HEK293T (cell line): ENCODE measurements at places on chromosomes 7 and 10.

DNA sequence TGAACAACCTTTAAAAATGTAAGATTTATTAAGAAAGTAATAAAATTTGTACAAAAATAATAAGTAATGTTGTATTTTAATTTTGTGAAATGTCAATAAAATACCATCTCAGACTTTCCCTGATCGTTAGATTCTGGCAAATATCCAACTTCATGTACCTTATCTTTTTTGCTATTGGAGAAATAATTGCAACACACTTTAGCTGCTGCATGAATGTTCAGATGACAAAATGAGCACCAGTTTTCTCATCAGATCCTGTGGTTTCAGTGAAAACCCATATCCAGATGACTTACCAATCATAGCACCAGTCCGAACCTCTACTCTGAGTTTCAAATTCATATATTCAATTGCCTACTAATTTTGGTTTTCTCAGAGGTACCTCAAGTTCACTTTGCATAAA is 69.9 kb downstream of the CASD1 start:
- no peak for DNase-seq

- no peak for DNase-seq
These were observed 354.6 kb downstream of the PHF14 start for GRCh38 chr7:11328309-11328708.

DNA sequence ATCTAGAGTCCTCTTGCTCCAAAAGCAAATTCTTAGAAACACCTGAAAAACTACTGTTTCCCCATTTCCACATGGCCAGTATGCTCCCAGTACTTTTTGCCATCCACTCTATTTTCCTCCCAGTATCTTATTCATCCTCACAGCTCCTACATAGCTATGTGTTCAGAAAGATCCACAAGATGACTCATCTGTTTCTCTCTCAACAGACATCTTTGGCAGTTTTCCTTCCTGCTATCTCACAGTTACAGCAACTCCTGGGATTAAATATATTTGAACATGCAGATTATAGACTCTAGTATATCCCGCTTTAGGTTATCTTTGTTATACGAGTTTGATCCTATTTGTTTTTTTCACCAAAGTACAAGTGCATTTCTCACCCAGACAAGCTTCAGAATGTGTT is 675.6 kb upstream of the POT1 start:
- DNase-seq = no peak

DNA sequence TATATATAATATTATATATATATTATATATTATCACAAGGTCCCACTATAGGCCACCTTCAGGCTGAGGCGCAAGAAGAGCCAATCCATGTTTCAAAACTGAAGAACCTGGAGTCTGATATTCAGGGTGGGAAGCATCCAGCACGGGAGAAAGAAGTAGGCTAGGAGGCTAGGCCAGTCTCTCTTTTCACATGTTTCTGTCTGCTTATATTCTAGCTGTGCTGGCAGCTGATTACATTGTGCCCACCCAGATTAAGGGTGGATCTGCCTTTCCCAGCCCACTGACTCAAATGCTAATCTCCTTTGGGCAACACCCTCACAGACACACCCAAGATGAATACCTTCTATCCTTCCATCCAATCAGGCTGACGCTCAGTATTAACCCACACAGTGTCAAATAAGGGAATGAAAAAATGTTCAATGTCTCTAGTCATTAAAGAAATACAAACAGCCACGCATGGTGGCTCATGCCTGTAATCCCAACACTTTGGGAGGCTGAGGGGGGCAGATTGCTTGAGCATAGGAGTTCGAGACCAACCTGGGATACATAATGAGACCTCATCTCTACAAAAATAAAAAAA is 135.4 kb upstream of the PCBD1 start:
- no peak for DNase-seq

DNA sequence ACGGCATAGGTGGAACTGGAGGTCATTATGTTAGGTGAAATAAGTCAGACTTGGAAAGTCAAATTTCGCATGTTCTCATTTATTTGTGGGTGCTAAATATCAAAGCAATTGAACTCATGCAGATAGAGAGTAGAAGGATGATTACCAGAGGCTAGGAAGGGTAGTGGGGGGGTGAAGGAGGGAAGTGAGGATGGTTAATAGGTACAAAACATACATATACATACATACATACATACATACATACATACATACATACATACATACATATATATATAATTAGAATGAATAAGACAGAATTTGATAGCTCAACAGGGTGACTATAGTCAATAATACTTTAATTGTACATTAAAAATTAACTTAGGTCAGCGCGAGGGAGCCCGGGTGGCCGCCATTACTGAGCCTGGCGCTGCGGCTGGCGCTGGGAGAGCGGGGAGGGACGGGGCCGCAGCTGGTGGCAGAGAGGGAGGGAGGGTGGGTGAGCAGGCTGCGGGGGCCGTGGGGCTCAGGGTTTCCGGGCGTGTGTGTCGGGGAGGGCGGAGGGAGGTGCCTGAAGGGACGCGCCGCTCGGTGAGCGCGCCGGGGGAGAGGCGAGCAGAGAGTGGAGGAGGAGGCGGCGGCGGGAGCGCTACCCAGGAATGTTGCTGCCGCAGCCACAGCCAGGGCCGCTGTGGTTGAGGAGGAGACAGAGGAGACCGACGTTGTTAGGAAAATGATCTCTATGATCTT is 85.8 kb upstream of the EGFR start:
- peak; percentile 70 for DNase-seq

- DNase-seq = no peak
These were observed 253.6 kb downstream of the STK31 start for GRCh38 chr7:23963461-23964165.

- DNase-seq = no peak
These were observed 97.8 kb downstream of the AUTS2 start for GRCh38 chr7:69696054-69696591.

GRCh38 chr10:34024282-34024681 is 689.8 kb upstream of the NRP1 start:
- DNase-seq = no peak

- DNase-seq = no peak
These were observed 86.5 kb downstream of the HERC4 start for GRCh38 chr10:67988606-67989005.

- no peak for DNase-seq
These were observed 48.6 kb downstream of the DGKI start for GRCh38 chr7:137798073-137798763.

- peak; percentile 62 for DNase-seq
These were observed 69.3 kb downstream of the AP3M1 start for GRCh38 chr10:74081192-74081803.

DNA sequence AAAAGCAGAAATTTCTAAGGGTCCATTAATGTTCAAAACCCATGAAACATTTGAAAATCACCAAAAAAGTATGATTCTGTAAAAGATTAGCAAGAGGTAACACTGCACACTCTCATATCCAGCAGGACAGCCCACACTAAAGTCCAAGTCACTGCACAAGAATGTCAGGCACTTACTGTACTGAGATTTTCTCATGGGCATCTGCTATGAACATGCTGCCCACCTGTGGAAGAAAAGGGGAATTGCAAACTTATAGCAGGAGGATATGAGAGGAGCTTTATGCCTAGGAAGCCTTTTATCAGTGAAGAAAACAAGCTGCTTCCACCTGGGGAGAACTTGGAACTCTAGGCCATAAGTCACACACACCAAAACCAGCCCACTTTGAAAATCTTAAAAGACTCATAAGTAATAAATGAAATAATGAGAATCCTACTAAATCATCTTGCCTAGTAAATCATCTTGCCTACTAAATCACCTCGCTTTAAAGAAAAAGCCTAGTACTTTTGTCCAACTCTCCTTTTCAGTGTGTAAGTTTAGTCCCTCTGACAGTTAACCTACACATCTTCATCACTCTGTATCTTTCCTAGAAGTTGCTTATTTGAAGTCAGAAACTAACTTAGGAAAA is 46.1 kb downstream of the ARMH3 start:
- DNase-seq = peak; percentile 83

GRCh38 chr7:116588641-116589594 is 64.1 kb downstream of the CAV1 start:
- peak; percentile 23 for DNase-seq

DNA sequence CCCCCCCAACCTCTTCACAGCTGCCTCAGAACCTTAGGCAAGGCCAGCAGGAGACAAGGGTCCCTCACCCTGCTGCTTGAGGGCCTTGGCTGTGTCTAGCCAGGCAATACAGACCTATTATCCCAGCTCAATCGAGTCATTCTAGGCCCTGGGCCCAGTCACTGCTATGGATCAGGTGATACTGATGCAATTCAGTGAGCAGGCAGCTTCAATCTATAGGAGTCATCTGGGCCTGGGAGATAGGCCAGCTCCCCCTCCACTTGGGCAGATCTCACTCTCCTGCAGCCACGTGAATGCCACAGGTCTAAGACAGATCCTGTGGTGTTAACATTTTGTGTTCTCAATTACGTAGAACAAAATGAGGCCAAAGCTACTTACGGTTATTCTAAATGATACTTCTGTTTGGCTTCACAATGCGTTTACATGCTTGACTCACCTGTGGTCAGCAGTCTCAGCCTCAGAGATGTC is 68.0 kb upstream of the LRRC4 start:
- no peak for DNase-seq

DNA sequence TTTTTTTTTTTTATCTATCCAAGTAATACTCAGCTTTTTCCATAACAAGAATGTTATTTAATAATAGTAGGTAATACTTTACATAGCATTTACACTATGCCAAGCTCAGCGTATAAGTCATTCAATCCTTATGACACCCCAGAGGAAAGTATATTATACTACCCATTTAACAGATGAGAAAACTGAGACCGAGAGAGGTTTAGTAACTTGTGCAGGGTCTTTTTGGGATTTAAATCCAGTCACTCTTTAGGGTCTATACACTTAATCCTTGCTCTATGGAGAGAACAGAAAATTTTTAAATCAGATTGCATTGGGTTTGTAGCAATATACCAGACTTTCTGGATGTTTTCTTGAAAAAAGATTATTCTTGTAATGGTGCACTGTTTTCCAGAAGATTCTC is 192.2 kb downstream of the ARHGAP21 start:
- no peak for DNase-seq

DNA sequence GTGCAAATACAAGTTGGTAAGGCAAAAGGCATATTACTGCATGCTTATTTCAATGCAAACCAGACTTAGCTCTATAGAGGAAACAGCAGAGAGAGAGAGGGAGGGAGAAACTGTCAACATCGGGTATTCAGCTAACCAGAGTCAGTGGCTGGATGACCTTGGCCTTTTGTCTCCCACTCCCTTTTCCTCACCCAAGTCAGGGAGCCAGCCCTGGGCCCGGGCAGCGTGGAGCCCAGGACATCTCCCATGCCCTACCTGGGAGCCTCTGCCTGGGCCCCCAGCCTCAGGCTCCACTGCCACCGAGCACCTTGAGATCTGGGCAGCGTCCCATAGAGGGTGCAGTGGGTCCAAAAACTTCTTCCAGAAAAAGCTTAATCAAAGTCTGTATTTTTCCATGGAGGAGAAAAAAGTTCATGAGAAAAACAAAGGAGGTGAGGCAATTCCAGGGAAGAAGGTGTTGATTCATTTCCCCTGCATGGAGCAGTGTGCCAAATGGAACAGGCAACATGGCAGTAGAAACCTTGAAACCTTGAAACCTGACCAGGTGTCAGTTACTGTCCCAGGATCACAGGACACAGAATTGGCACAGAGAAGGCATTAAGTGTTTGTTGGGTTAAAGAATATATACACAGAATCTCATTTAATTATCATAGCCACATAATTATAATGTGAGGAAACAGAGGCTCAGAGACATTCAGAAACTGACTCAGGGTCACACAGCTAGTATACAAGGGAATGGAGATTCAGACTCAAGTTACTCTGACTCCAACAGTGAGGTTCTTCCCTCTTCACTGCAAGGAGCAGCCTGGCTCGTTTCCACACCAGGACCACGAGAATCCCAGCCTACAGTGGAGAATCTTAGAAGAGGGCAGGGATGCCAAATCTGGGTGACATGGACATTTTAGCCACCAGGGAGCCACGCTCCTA is 5.8 kb upstream of the NCOA4 start:
- no peak for DNase-seq

GRCh38 chr10:18737236-18737635 is 78.0 kb downstream of the ARL5B start:
- DNase-seq = no peak

- DNase-seq = no peak
These were observed 7.5 kb downstream of the FBH1 start for GRCh38 chr10:5897504-5897903.

DNA sequence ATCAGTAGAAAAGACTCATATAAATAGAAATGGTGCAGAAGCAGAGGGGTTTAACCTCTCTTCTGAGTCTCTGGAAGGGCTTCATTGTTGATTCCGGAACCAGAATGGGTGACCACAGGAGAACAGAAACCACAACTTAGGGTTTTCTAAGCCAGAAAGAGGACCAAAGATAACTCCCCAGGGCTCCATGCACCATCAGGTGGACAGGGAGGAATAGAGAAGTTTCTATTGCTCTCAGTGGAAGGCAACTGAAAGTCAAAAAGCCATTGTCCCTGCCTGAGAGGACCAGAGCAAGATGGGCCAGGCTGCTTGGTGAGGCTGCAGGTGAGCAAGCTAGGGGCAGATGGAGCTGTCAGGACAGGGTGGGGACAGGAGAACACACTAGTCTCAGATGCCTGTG is 14.6 kb upstream of the NPS start:
- no peak for DNase-seq

- peak; percentile 79 for DNase-seq
These were observed 3.4 kb downstream of the IGFBP3 start for GRCh38 chr7:45917658-45918057.

- no peak for DNase-seq
These were observed 243.6 kb downstream of the PRPF18 start for GRCh38 chr10:13830385-13830784.

- DNase-seq = no peak
These were observed 259.5 kb upstream of the VWC2 start for GRCh38 chr7:49513911-49514310.

DNA sequence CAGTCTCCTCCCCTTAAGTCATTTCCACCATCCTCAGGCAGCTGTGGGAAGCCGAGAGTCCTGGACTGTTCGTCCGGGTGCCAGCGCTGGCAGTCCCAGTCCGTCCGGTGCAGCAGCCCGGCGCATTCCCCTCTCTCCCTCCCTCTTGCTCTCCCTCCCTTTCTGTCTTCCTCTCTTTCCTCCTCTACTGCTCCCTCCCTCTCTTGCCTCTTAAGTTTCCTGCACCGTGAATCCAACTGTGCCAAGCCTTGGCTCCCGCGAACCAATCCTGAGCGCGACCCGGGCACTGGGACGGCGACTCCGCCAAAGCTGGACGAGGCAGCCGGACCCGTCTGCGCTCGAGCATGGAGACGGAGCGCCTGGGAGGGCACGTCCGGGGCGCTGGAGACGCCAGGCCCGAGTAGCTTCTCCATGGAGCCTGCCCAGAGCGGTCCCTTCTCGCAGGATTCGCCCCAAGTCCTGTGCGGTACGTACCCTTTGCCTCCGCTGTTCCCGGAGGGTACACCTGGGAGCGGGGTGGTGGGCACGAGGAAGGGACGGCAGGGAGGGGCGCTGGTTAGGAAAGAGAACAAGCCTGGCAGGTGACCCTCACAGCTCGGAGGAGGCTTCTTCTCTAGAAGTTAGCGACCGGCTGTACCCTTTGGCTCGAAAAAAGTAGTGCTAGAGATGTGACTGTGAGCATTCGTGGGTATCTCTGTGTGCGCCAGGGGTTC is 1.0 kb downstream of the NXPH1 start:
- DNase-seq = no peak
